ENCODE measurements at places on chromosomes 5 and 9.

DNA sequence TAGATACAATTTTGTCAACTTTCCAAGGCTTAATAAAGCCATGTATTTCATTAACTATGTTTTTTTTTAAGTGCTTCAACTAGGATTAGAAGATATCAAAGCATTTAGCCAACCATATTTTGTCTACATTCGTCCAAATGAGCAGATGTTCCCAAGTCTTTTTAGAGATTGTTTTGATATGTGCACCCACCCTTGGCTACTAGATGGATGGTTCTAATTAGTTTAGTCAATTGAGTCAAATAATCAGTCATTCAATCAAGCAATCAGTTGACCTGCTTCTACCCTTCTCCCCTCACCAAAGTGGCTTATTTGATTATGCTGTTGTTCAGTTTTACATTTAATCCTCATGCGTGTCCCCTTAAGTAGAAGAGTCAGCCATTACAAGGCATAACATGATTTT, 319.5 kb upstream of the TNC start:
- no peak for DNase-seq

DNA sequence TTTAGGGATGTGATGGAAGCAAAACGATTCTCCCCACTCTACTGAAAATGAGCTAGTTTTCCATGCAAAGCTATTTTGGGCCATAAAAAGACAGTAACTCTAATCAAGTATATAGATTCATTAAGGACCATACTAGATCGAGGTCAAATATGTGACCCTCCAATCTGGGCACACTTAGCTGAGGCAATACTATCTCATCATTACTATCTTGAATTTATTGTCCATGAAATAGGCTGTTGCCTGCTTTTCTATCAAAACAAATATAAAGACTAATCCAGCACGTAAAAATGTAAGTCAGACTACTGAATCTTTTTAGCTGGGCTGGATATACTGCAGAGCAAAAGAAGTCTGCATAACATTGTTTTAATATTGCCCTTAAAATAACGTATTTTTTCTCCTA, 943.1 kb downstream of the NR2F1-AS1 start:
- no peak for DNase-seq

GRCh38 chr5:61915646-61916045, 390.4 kb upstream of the KIF2A start:
- DNase-seq, result no peak

GRCh38 chr5:10563110-10563944, 543 bp upstream of the ANKRD33B start:
- no peak for DNase-seq

DNA sequence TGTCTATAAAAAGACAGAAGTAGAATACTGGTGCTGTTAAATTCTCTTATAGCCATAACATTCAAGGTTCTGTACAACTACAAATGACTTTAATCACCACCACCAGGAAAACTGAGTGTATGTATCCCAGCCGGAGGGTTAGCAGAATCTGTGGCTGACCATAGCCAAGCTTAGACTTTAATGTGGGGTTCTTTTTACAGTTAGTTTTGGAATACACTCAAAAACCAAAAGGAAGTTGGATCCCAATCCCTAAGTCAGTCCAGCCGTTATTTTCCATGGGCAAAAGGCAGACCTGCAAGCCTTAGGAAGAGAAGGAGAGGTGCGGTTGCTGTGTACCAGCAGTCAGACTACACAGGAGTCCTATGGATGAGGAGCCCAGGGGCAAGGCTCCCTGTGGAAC, 179.8 kb downstream of the ENC1 start:
- DNase-seq, result no peak

DNA sequence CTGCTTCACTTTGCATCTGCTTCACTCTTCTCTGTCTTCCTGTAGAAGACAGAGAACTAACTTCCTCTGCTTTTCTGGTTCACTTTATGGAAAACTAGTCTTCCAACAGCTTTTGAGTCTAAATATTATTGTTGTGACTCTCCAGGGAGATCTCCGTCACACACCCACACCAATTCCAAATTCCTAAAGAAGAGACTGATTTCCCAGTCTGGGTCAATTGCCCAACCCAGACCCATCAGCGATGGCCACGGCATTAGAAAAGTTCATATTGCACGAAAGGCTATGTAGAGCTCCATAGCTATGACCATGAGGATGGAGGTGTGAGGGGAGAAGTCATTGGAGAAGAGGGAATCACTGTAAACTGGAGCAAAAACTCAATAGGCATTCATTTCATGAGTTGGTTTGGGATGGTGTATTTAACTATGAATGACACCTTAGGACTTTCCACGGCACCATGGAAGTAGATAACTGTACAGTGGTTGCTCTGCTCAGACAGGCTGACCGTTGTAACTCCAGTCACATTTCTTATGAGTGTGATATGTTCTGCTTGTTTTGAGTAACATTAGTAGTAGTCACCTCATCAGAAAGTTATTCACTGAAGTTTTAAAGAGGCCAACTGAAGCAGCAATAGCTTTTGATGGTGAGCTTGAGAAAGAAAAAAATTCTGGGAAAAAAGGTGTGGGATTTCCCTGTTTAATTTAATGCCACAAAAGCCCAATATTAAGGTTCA, 78.1 kb upstream of the MAMDC2 start:
- no peak for DNase-seq

GRCh38 chr9:22308177-22308576, 138.4 kb upstream of the DMRTA1 start:
- no peak for DNase-seq

- no peak for DNase-seq
These were observed 81.8 kb upstream of the FANCC start for GRCh38 chr9:95399261-95399660.

- DNase-seq, result peak; percentile 17
These were observed at the start of gene DRD1 for GRCh38 chr5:175444060-175444904. DRD1 (minus strand) TSS chr5:175444182; CDS start chr5:175443099, 1,083 bp downstream.

DNA sequence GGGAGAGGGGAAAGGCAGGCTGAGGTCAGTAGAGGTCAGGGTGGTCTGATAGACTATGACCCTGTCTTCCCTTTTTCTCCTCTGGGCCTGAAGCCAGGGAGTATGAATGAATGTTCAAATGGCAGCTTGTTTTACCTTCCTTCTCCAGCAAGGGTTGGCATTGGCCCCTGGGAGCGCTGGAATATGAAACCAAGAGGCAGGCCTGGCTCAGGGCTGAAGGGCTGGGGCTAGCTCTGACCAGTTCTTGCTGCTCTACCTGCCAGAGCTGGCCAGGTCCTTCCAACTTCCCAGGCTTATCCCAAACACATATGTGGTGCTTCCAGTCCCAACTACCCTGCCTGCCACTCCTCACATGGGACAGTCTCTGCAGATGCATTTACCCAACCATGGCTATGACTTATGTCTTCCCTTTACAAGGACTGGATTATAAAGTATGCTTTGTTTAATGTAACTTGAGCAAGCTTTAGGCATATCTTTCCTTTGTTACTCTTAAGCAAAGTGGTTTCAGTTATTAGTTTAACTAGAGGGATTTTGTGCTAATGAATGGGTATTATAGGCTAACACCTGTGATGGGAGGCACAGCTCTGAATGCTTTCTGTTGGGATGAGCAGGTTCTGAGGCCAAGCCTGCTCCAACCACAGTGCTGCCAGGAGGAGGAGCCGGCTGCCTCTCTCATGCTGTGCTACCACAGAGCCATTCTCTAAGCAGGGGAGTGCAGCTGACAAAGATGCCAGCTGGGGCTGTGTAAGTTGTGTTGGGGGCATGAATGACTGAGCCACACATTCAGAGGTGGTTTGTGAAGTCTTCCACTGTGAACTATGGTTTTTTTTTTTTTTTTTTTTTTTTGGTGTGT, 6.1 kb downstream of the CCNI2 start:
- DNase-seq, result no peak

DNA sequence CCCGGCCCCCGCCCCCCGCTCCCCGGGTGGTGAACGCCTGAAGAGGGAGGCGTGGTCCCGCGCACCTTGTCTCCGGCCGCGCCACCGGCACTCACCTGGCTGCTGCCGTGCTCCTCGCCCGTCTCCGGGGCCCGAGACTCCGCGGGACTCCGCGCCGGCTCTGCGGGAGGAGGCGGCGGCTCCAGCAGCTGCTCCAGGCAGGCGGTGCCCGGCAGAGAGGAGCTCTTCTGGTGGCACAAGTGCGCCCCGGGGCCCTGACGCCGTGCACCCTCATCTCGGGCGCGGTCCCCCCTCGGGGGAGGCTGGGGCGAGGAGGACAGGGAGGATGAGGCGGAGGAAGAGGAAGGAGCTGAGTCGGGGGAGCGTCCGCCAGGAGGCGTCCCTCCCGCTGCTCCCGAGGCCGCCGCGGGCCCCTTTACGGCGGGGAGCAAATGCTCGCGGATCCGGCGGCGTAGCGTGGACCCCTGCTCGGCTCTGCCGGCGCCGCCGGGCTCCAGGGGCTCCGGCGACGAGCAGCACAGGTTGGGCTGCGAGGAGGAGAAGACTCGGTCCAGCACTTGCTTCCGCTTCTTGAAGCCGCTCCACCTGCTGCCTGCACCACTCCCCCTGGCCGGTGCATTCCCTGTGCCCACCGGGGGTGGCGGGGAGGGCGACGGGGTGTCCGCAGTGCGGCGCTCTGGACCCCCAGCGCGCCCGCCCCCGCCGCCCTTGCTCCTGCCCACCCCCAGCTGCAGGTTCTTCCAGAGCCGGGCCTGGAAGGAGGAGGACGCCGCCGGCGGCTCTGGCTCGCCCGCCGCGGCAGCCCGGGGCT, 928 bp downstream of the MCTP1 start:
- no peak for DNase-seq

DNA sequence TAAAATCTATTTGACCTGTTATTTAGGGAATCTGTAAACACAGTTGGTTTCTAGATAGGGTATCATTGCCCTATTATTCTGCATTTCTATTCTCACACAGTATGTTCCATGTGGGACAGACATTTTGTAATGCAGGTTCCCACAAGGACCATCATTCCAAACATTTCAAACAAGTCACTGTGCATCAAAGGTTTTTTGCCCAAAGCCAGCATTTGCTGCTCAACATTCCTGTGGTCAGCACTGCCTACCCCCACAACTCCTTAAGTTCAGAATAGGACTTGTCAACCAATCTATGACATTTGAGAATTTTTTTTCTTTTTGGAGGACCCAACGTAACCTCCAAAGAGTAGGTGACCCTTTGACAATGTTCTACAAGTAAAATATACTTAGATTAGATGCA, 95.7 kb downstream of the LPAR1 start:
- DNase-seq, result no peak

DNA sequence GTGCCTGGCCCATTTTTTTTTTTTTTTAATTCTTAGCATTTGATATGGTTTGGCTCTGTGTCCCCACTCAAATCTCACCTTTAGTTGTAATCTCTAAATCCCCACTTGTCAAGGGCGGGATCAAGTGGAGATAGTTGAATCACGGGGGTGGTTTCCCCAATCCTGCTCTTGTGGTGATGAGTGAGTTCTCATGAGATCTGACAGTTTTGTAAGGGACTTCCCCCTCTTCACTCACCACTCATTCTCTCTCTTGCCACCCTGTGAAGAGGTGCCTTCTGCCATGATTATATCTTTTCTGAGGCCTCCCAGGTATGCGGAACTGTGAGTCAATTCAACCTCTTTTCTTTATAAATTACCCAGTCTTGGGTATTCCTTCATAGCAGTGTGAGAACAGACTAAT, 27.2 kb downstream of the NDUFAF2 start:
- DNase-seq, result peak; percentile 14

DNA sequence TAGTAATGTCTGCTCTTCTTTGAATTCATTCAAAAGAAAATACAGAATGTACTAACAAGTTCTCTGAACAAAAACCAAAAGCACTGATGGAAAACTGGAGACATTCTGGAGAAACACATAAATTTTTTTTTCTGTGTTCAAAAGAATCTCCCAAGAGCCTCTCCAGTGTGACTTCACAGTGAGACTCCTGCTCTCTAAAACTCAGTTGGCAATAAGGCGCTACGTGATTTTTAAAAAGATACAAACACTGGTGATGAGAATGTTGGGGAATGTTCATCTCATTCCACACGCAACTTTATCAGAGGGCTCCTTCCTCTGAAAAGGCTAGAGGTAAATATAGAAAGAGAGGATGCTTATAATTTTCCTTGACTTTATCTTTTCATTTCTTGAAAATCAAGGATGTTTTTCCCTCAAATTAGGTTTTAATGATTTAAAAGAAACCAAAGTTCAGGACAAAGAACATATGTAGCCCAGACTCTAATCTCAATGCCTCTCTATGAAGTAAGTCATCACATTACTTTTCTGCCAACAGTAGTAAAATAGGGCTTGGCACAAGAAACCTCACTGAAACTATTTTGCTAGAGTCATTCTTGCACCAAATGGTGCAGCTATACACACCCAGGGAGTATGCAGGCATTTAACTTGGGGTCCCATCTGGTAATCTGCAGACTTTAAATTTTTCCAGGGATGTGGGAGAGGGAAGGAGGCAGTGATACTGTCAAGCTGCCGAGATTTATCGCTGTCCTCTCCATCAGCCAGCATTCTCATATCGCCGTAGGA, 12.9 kb upstream of the AOPEP start:
- no peak for DNase-seq

GRCh38 chr5:14465116-14465515, 116.5 kb upstream of the OTULINL start:
- no peak for DNase-seq

- DNase-seq, result peak; percentile 63
These were observed 6.1 kb downstream of the SUSD3 start for GRCh38 chr9:93064392-93065134.

- no peak for DNase-seq
These were observed 1.2 kb upstream of the AJM1 start for GRCh38 chr9:136840877-136841645.

GRCh38 chr9:74848153-74848525, 39.6 kb downstream of the TRPM6 start:
- DNase-seq, result no peak

DNA sequence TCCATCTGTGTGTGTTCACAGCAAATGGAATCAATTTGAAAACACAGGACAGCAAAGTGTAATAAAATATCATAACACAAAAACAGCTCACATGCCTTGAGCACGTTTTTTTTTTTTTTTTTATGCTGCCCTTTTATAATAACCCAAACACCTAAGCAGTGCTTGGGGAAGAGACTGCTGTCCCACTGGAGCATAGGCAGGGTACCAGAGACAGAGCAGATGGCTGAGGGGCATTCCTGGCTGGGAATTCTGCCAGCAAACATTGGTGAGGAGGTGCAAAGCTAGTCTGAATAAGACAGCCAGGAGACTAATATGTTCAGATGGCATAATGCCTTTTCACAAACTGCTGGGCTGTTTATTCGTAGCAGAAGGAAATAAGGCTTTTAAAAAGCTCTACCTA, 58.1 kb upstream of the SV2C start:
- DNase-seq, result no peak

DNA sequence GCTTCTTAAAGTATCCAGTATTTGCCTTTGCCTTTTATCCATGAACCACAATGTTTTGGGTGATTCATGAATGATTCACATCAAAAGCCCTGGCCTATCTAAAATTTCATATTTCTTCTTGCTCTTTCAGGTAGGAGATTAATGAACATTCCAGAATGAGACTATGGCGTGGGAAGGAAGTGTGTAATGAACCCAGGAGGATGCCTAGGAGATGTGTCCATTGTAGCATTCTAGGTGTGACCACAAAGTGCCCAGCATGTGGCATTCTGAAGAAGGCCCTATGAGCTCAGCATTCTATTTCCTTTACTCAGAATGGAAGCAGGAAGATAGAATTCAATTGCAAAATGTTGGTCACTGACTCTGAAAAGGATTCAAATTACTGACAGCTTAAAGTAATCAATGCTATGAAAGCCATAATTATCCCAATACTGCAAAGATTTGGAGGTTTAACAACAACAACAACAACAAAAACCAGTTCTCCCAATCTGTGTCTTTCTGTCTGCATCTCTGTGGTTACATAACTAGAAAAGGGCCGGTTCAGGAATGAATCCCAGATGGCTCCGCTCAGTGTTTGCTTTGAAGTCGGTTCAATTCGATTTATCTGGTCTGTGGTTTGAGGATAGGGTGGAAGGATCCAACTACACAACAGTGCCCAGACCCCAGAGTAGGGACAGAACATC, 126.7 kb downstream of the FOXD1 start:
- no peak for DNase-seq
